Spleen (tissue), 13 donors: ENCODE measurements at places on chromosomes 7 and 10. TPM values are rescaled to one million over a fixed set of nuclear protein-coding genes. Genes with fewer than 3 reads are reported as not detected.

Gene PILRA
- total RNA-seq, result 30.9 TPM

DNA sequence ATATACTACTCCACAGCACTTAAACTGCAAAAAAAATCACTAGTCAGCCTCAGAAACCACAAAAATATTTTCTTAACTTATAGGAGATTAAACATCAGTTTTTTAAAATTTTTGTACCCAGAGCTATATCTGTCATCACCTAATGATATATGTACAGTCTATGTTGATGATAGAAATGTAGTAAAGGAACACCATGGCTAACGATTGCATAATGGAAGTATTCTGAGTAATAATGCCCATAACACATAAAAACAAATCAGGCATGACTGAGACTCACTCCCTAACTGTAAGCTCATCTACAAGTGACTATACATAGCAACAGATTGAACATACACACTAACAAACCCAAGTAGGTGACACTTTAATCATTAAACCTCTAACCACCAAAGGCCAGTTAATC lies 51.3 kb downstream of the TSPAN12 start:
- peak overlapping the region; percentile 11 for H3K27ac ChIP-seq
- no peaks in the 10 kb centered on the region for H3K4me1 ChIP-seq
- no peak overlapping the region for H3K4me3 ChIP-seq
- H3K27me3 ChIP-seq, result no peaks in the 10 kb centered on the region

- no peaks in the 10 kb centered on the region for H3K27me3 ChIP-seq
- no peak overlapping the region for H3K27ac ChIP-seq
- H3K4me3 ChIP-seq, result no peak overlapping the region
- no peak for DNase-seq
- no peaks in the 10 kb centered on the region for H3K4me1 ChIP-seq
- H3K36me3 ChIP-seq, result no peaks in the 10 kb centered on the region
Observed at GRCh38 chr7:43735802-43736603, 6.7 kb upstream of the COA1 start.

Gene OGDHL
- total RNA-seq, result 0.09 TPM

DNA sequence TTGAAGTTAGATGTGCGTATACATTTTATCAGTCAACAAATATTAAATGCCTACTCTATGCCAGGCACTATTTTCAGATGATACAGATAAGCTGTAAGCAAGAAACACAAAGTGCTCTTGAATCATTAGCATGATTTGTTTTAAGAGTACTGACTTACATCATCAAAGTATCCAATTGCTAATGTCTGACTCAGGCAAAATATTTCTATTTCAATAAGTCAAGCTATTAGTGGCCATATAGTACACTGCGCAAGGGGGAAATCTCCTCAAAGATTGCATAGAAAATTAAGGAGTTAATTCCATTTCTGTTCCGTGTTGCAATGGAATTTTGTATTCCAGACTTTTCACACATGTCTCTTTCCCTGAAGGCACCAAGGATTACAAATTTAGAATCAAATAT lies 46.1 kb upstream of the DNAJC1 start:
- no peak overlapping the region for H3K4me3 ChIP-seq
- no peaks in the 10 kb centered on the region for H3K27me3 ChIP-seq
- no peaks in the 10 kb centered on the region for H3K36me3 ChIP-seq
- no peak for DNase-seq
- no peak overlapping the region for H3K27ac ChIP-seq
- H3K4me1 ChIP-seq, result no peaks in the 10 kb centered on the region

Gene TRAPPC14
- total RNA-seq, result 56.2 TPM

Gene ASZ1
- total RNA-seq, result not detected

Gene SLC26A5
- total RNA-seq, result 0.79 TPM
